ENCODE measurements at places on chromosomes 13 and 19. TPM values are rescaled to one million over a fixed set of nuclear protein-coding genes. Genes with fewer than 3 reads are reported as not detected.

GRCh38 chr13:67950603-67951002 is 720.5 kb upstream of the PCDH9 start:
- no peak for DNase-seq

GRCh38 chr19:1105008-1105872 is 1.4 kb downstream of the GPX4 start:
- DNase-seq, result no peak

DNA sequence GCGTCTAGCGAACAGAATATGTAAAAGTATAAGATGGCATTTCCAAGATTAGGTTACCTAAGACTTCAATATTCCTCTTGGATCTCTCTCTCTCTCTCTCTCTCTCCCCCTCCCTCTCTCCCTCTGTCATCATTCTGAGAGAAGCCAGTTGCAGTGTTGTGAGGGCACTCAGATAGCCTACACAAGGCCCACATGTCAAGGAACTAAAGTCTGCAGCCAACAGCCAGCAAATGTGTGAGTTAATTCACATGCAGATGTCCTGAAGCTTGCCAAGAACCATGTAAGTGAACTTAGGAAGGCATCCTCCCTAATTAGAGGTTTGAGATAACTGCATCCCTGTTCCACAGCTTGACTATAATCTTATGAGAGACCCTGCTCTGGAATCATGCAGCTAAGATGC is 822.9 kb upstream of the PRR20A start:
- DNase-seq, result no peak

DNA sequence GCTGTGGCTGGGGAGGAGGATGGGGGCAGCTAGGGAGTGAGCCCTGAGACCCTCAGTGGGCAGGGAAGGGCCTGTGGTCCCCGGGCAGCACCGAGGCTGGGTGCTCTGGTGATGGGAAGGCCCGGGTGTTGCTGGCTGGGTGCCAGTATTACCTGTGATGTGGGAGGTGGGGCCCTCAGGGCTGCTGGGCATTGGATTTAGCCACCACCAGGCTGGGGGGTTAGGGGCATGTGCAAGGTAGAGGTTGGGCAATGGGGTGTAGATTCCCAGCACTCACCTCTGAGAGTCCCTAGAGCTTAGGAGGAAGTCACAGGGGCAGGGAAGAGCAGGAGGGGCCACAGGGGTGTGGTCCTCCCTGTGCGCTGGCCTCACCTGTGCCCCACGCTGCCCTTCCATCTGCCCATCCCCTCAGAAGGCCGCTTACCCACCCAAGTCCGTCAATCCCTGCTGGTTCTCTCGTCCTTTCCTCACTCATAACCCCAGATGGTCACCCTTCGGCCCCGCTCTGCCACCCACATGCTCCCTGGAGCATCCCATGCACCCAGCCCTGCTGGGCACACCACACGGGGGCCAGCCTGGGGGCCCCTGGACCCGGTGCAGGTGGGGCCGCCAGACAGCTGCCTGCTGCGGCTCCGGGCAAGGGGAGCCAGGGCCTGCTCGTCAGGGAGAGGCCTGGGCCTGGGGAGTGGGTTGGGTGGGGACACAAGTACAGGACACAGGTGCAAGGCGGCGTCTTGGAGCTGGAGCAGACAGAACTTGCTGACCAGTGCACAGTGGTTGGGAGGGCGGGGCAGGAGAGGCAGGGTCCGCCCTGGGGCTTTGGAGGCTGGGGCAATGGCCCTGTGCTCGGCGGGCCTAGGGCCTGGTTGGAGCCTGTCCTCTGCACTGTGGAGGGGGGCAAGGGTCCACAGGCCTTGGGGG is 12.5 kb downstream of the EPN1 start:
- DNase-seq, result no peak

DNA sequence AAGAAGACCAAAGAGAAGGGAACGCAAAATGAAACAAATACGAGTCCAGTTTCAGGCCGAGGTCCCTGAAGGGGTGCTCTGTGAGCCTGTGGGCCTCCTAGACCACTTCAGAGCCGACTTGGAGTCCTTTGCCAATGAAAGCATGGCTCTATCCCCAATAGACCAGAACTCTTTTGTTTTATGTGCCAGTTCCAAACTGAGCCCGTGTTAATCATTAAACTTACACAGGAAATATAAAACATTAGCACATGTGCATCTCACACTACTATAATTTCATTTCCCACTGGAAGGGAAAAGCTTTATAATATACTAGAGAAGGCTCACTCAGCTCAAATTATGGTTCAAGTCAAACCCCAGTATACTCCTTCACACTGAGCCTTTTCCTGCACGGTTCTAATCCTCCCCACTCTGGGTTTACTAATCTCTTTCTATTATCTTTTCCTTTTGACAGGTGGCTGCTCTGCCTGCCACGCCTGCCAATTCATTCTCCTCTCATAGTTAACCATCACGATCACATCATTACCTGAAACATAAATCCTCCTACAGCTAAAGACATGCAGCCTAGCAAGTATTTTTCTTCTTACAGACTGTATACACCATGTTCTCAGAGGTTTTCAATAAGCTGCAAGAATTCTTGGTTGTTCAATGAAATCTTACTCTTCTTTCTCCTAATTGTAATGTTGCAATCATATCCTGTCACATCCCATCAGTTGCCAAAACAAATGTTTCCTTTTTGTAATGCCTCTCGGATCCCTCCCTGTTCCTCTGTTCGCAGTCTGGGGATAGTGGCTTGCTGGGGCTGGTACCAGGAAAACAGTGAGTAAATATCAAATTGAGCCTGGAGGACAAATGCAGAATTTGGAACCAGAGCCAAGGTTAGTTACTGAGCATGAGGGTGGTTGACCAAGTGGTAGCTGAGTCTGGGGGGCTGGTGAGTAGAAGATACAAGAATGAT is 18.8 kb upstream of the WASF3 start:
- DNase-seq, result no peak

DNA sequence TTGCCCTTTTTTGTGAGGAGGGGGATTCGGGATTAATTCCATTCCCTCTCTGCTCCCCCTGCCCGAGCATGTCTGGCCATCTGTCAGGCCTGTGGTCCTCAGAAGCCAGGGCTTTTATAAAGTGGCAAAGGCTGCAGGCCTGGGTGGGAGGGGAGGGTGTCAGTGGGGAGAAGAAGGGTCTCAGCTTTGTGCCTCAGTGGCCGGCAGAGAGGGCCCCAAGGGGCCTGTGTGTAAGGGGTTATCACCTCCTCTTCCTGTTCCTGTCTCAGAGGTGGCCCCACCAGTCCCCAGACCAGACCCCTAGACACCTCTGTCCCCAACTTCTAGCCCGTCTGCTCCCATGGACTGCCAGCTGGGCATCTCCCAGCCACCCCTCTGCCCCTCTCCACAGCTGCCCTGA is 3.4 kb upstream of the NUMBL start:
- no peak for DNase-seq

DNA sequence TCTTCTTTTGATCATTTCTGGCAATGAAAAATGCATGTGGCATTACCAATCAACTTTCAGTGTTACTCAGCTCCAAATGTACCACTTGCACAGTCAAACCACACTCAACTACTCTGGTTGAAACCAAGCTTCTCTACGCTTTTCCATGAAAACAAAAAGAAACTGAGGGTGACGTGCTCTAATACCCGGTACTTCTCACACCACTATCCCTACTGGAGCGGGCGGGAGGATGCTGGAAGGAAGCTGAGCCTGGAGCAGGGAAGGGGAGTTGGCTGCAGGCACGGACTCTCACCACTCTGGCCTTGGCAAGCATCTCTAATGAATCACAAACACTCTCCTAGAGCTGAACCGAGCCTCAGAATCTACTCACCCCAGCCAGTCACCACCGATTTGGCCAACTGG is 48.2 kb downstream of the STK24 start:
- DNase-seq, result no peak

Gene LATS2
- 25.8 TPM for total RNA-seq

DNA sequence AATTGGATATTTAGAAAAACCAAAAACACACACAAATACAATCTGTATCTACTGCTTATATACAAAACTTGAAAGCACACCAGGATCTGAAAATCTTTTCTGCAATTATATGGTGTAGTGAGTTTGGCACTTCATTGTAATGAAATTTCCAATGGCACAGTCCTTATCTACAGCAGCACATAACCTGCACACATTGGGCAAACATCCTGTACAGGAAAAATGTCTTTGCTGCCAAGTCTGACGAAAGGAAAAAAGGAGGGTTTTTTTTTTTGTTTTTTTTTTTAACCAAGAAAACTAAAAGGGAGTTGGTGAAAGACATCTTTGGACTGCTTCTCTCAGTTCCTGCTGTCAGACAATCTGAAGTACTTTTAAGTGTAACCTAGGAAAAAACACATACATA is 107.8 kb downstream of the FOXO1 start:
- no peak for DNase-seq

GRCh38 chr19:45884682-45885555 is 1.0 kb downstream of the IRF2BP1 start:
- no peak for DNase-seq

Gene CLDND2
- not detected for total RNA-seq

- DNase-seq, result no peak
Measured at GRCh38 chr13:33034882-33035520, 18.8 kb downstream of the KL start.

DNA sequence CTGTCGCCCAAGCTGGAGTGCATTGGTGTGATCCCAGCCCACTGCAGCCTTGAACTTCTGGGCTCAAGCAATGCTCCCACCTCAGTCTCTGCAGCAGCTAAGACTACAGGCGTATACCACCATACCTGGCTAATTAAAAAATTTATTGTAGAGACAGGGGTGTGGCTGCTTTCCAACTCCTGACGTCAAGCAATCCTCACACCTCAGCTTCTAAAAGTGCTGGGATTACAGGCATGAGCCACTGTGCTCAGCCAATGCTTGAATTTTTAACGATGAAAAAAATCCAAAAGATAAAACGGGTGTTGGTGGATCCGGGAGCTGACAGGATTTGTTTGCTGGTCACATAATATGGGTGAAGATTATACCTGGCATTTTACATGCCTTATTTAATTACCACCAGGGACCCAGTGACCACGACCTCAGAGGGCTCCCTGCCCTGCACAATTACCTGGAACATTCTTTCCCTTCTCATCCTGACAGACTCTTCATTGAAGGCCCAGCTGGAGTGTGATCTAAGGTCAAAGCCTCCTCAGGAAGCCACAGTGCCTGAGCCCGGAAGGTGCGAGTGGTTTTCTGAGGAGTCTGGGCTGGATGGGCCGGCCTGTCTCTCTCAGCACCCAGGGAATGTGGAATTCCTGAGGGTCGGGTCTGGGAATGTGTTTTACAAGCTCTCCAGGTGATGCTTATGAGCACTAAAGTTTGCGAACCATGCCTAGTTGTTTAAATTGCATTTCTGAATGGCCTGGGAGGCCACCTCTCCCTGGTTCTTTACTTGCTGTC is 193.3 kb downstream of the USP12 start:
- no peak for DNase-seq

DNA sequence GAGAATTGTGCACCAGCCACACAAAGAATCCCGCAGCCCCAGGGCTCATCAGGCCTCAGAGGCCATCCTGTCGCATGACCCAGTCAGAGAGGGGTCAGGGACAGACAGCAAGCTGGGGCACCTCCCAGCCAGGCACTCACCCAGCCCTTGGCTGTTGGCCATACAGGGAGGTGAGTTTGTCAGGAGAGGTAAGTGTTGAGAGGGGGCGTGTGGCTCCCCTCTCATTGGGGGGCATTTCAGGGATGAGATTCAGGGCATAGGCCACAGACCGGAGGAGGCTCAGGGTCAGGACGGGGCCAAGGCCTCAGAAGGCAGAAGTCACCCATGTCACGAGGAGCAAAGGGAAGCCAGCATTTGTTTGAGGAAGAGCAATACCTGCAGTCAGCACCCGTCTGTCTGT is 37.1 kb downstream of the MYO9B start:
- DNase-seq, result no peak

Gene LRRC4B
- 17.9 TPM for total RNA-seq

- DNase-seq, result no peak
Measured at GRCh38 chr13:33123066-33123859, 107.0 kb downstream of the KL start.

Gene PRODH2
- total RNA-seq, result not detected

Gene ANGPTL8
- total RNA-seq, result not detected

- DNase-seq, result no peak
Measured at GRCh38 chr13:61777899-61778298, 362.2 kb upstream of the PCDH20 start.

DNA sequence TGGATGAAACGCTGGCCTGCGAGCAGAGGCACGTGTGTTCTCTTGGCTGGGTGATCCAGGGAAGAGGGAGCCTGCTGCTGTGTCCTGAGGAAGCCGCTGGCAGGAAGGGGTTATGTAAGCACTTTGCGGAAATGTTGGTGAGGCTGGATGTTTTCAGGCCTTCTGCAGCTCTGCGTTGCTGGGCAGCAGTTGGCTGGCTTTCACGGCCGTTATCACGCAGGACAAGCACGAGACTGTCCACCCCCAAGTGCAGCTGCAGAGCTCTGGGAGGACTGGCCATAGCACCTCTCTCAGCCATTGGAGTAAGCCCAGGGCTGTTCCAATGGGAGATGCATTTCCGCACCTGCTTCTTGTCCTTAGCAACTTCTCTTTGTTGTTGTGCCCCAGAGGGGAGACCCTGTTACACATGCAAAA is 146.9 kb upstream of the SOX21 start:
- no peak for DNase-seq

DNA sequence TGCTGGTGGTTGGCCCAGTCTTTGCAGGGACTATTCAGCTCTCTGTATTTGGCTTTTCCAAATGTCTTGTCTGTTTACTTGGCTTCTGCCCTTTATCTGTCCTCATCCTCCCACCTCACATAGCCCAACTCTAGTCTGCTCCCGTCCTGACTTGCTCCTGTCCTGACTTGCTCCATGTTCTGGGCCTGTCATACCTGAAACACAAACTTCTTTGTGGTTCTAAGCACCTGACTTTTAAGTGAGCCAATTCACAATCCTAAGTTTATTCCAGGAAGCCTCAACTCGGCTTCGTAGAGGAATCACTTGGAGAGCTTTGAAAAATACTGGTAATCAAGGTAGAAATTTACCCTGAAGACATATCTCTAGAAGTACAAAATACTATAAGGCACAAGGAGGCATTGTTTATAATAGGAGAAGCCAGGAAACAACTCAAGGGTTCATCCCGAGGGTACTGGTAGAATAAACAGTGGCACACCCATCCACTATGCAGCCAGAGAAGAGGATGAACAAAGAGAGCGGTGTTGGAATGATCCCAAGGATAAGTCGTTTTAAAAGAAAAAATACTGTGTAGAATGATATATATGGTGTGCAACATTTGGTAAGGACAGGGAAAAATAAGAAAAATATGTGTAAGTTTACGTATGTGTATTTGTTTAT is 284.5 kb downstream of the FGF14 start:
- DNase-seq, result no peak

Gene KIR2DL4
- total RNA-seq, result not detected

Gene MCEMP1
- not detected for total RNA-seq

DNA sequence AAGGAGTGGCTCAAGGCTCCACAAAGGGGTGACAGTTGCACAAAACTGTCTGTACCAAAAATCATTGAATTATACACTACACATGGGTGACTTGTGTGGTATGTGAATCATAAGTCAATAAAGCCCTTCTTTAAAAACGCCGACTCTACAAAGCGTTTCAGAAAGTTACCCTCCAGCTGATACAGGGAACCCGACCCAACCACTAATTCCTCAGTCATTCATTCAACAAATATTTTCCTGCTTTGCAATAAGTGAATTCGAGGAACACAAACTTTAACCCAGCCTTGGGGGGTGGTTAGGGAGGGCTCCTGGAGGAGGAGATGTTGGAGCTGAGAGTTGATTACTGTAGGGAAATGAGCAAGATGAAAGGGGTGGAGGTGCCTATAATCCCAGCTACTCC is 32.0 kb downstream of the LTBP4 start:
- DNase-seq, result no peak

Gene PPP1R13L
- 111 TPM for total RNA-seq

Gene CKM
- total RNA-seq, result not detected
